MV-4-11 (cell line): ENCODE measurements at places on chromosomes 12 and 14.

- no peak for DNase-seq
Observed at GRCh38 chr12:128986957-128987356, 133.7 kb downstream of the GLT1D1 start.

DNA sequence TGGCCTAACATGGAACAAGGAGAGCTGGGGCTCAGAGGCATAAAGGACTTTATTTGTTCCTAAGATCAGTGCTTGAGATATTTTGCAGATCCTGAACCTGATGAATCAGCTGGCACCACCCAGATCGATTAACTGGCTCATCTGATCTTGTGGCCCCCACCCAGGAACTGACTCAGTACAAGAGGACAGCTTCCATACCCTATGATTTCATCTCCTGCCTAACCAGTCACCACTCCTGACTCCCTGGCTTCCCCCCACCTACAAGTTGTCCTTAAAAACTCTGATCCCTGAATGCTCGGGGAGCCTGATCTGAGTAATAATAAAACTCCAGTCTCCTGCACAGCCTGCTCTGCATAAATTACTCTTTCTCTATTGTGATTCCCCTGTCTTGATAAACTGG is 5.1 kb downstream of the C12orf56 start:
- no peak for DNase-seq

DNA sequence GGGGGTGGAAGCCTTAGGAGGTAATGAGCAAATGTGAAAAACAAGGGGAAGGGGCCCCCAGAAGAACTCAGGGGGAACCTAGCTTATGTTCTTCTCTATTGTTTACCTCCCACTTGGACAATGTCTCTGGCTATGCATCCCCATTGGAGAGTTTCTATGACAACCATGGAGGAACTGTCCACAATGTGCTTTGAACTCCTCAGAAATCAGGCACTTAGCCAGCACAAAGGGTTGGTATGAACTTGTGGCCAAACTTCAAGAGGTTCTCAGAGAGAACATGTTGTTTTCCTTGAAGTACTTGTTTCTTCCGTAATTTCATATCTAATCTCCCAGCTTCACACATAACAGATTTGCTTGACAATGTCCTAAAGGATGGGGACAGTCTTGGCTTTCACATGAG is 202.8 kb upstream of the PELI2 start:
- no peak for DNase-seq

- no peak for DNase-seq
Observed at GRCh38 chr12:94670898-94671297, 20.5 kb upstream of the TMCC3 start.

DNA sequence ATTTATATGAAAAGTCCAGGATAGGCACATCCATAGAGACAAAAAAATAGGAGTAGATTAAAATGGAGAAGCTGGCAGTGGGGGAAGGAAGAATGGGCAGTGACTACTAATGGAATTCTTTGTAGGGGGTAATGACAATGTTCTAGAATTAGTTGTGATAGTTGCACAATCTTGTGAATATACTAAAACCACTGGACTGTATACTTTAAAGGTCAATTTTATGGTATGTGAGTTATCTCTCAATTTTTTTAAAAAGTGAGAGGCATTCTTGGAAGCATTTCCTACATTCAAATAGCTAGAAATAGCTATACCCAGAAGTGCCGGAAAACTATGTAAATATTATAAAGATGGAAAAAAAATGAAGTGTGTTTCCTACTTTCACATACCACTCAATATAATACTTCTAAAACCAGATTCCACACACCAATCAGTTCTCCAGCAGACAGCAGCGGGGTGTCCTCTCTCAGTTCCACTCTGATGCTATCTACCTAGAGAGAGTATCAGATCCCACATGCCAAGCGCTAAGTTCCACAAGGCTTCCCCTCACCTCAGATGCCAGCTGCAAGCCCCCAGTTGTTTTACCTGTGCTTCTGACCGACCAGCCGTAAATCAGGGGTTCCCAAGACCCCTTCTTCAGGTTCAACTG is 41.7 kb upstream of the NID2 start:
- DNase-seq = no peak

DNA sequence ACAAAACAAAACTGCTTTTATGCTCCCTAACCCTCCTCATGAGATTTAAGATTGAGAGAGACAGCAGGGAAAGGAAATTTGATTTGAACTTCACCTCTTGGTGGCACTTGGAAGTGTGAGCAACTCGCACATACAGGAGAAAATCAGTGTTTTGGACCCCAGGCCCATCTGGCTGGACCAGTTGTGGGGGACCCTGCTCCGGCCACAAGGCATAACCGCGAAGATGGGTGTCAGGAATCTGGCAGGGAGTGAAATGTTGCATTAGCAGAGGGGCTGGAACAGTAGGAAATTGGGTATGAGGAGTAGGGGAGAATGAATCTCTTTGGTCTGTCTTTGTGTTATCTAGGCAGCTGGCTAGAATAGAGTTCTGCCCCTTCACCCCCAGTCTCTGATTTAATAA is 1.2 kb downstream of the CIROP start:
- DNase-seq = no peak

DNA sequence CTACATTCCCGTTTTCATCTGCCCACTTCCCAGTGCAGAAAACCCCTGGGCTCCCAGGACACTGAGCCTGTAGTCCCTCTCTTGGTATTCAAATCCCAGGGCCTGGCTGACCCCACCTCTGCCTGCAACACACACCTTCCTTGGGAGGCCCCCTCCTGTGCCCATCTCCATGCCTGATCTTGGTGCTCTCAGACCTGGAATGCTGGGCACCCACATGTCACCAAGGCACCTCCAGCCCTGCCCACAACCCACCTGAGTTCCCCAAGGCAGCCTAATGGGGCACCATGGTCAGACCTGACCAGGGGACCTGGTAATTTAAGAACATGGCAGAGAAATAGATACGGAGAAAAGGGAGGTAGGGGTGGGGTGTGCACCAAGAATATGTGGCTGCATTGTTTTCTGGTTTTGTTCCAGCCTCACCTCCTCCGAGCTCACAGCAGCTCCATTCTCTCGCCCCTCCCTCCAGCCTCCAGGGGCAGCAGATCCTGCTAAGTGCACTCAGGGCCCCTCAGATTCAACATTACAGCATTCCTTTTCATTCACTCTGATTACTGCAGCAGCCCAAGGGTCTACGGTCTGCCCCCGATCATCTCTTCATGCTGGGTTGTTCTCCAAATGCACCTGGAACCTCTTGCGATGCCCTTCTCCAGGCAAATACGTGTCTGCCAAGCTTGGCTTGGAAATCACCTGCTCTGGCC is 9.2 kb upstream of the HSP90AA1 start:
- no peak for DNase-seq

GRCh38 chr14:73726025-73726961 is 12.1 kb upstream of the PNMA1 start:
- DNase-seq = no peak

GRCh38 chr12:49972129-49972528 is 618 bp upstream of the AQP6 start:
- no peak for DNase-seq

DNA sequence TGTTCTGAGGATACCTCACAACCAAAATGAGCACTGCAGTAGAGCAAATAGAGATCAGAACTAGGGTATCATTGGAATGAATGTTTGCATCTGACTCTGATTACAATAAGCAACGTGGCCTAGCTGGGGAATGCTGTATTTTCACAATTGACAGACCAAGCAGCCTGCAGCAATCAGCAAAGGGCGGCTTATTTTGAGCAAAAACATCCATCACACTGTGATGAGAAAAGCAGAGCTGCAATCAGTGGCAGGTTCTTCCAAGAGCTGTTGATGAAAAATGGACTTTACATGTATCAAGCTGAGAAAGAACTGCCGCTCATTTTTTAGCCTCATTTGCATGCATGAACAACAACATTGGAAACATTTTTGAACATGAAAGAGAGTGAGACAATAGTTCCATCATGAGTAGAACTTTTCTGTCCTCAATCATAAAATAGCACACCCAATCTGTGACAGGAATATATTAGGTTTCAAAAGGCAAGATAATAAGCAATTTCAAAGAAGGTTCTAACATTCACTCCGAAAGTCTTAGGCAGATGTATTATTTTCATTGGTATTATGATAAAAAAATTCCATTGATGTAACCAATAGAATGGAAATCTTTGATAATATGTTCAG is 249.7 kb upstream of the FBXO33 start:
- no peak for DNase-seq

DNA sequence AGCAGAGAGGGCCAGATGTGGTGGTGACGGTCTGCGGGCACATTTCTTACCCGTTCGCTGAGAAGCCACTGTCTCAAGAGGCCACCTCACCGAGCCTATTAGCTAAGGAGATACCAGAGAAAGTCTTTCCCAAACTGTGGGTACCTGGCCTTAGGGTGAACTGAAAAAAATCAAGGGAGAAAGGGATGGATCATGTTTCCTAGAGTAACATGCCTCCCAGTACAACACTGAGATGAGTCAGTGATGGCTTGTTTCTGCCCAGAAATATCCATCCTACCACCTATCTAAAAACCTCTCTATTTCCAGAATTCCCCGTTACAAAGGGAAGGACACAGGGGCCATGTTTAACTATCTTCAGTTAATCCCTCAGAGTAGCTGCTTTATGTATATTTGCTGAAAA is 83.7 kb downstream of the LMNTD1 start:
- DNase-seq = no peak

- DNase-seq = no peak
Observed at GRCh38 chr12:21323736-21324135, 11.0 kb downstream of the SLCO1A2 start.

- no peak for DNase-seq
Observed at GRCh38 chr14:53861781-53862180, 94.8 kb downstream of the BMP4 start.

GRCh38 chr12:14942196-14942931 is 4.0 kb upstream of the ERP27 start:
- no peak for DNase-seq

DNA sequence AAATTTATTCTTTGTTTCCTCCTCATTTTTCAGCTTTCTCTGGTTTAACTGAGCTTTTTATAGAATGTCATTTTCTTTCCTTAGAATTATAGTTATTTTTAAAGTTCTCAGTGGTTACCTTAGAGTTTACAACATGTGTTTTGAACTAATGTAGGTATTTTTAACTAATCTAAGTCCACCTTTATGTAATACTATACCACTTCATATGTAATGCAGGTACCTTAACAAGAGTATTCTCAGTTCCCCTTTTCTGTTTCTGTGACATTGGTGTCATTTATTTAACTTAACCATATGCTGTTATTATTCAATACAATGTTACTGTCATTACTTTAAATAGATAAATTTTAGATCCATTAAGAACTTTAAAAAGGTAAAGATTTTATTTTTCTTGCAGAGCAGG is 30.3 kb upstream of the KCNC2 start:
- no peak for DNase-seq

GRCh38 chr12:88698471-88698870 is 118.2 kb upstream of the KITLG start:
- no peak for DNase-seq

GRCh38 chr12:62297321-62297720 is 37.1 kb downstream of the USP15 start:
- DNase-seq = peak; percentile 91

- DNase-seq = no peak
Observed at GRCh38 chr12:25352083-25352918, 101.6 kb upstream of the KRAS start.

DNA sequence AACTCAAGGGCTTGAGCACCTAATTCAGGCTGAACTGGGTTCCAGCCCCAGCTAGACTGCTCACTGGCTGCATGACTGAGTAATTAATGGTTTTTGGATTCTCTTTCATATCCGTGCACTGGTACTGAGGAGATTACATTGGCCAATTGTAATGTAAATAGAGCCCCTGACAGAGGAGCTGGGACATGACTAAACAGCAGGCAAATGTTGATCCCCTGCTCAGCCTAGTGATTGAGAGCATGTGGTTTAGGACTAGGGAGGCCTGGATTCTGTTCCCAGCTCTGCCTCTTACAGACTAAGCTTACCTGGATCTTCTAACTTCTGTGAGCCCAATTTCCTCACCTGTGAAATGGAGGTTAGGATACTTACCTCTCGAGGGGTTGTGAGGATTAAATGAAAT is 204.3 kb downstream of the ESR2 start:
- DNase-seq = no peak

DNA sequence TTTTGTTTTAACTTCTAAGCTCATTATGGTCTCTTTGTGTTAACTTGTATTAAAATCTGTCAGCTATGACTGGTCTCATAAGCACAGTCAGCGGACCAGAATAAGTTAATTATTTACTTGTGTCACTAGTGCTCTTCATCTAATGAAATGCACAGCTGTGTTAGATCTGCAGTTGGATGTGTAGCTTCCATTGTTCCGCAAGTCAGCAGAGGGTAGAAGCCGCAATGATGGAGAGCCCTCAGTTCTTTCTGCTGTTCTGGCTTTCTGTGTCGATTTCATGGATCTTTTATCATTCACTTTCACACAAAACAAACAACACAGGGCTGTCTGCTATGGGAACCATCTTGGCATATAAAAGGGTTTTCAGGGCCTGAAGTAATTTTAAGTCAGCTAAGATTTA is 89.3 kb upstream of the RFX4 start:
- no peak for DNase-seq

DNA sequence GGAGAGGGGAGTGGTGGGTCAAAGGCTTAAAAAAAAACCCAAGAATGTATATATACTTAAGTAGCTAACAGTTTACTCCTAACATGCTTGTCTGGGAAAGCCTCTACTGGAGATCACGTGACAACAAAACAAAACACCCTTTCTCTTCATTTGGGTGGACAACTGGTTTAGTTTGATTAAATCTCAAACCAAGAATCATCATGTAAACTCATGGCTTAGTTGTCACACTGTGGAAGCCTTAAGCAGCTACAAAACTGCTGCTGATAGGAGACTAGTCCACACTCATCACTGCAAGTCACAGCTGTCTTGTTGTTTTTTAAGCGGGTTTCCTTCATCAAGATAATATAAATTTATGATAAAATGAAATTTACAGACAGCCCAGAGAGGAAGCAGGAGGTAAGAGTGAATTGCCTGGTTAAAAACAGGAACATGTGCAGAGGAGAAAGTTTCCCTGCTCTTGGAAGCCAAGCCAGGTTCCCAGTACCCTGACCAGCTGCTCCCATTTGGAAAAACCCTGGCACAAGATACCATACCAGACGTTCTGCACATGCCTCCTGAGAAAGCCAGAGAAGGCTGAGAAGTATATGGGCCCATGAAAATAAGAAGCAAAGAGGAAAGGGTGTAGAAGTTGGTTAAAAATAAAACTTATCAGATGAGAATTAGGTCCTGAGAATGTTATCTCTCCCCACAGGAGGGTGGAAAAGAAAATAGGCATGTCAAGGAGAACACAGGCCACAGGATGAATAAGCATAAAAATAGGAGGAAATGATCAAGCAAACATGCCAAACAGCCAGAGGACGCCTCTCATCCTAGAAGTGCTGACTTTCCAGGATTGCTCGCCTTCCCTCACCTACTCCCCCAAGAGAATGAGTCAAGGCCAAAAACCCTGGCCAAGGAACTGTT is 34.0 kb downstream of the EGLN3 start:
- no peak for DNase-seq

DNA sequence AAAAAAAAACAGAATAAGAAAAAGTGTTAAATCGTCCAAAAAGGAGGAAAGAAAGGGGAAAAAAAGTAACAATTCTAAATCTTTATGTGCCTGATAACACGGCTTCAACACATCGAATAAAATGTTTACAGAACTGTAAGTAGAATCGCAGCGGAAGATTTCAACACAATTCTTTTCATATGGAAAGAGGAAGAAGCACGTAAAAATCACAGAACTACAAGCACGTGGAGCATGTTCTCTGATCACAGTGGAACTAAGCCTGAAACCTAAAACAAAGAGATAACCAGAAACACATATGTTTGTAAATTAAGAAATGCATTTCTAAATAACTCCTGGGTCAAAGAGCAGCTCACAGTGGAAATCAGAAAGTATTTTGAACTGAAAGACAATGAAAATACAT is 8.7 kb downstream of the CLEC7A start:
- DNase-seq = peak; percentile 88

- DNase-seq = no peak
Observed at GRCh38 chr12:131049002-131049401, 95.3 kb downstream of the ADGRD1 start.
